ENCODE measurements at places on chromosomes 16 and 17.

GRCh38 chr17:36777118-36777517, 160.2 kb upstream of the LHX1 start:
- DNase-seq = no peak

DNA sequence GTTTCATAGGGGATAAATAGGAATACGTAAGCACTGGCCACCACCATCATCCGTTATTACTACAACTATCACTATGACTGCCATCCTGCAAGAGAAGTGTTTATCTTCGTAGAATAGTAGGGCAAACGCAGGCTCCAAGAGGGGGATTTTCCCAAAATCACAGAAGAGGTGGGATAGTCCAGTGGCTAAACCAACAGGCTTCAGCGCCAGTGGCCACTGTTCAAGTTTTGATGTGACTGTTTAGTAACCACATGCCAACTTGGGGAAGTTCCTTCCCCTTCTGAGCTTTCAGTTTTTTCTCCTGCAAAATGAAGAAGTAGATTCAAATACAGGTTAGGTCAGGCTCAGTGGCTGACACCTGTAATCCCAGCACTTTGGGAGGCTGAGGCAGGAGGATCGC, 60.7 kb upstream of the GRIN2A start:
- no peak for DNase-seq

DNA sequence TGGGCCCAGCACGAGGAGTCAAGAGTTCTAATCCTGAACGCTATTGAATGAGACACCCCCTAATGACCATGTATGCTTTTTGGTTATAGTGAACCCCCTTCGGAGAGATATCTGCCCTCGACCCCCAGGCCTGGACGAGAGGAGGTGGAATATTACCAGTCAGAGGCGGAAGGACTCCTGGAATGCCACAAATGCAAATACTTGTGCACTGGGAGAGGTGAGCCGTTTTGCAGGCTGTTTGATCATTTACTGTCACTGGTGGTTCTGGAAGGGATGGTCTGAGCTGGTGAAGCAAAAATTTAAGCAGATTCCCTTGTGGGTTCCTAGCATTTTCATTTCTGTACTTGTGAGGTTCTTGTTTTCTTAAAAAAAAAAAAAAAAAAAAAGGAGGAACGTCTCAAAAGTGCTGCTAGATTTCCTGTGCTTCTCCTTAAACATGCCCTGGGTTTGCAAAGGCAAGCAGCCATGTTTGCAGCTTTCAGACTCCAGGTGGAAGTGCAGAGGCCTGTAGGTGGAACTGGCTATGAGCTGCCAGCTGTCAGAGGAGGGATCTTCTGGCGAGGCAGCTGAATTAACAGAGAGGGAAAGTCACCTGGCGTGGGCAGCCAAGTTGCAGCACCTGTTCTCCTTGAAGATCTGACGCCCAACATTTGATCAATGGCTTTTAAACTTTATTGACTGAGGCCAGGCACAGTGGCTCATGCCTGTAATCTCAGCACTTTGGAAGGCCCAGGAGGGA, 3.5 kb downstream of the MARVELD3 start:
- DNase-seq = no peak

DNA sequence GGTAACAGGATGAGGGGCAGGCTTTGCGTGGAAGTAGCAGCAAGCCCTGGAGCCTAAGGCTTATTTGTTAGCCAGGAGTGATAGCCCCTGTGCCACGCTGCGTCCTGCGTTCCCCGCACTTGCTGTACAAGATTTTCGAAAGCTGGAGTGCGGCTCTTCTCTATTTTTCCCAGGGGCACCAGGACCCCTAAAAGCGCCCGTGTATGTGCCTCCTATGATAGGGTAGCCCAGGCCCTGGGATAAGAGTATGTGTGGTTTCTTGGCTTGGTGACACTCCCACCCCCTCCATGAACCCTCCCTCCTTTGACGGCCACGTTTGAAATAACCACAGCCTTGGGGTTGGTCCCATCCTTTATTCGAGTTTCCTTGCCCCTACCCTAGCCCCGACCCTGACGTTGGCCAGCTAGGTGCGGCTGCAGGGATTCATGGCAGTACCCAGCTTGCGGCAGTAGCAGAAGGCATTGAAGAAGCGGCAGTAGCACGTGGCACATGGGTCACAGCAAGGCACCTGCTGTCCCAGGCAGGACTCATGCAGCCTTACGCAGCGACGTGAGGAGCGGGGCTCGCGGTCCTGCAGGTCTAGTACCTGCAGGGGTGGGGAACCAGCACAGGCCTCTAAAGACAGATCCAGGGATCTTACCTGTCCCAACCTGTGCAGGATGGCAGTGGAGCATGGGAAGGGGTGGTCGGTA, 968 bp downstream of the AGRP start:
- DNase-seq = no peak

Measured in breast epithelium (tissue), 4 donors.